ENCODE measurements at places on chromosomes 7 and 10.
A peak's percentile ranks its signal among the peaks of the same experiment; 100 is the strongest.

GRCh38 chr7:107579885-107580715, at the start of gene BCAP29:
TSS of gene BCAP29 (plus strand) at chr7:107580246. CDS start at chr7:107580773, 527 bp downstream.
- DNase-seq, result peak; percentile 73

DNA sequence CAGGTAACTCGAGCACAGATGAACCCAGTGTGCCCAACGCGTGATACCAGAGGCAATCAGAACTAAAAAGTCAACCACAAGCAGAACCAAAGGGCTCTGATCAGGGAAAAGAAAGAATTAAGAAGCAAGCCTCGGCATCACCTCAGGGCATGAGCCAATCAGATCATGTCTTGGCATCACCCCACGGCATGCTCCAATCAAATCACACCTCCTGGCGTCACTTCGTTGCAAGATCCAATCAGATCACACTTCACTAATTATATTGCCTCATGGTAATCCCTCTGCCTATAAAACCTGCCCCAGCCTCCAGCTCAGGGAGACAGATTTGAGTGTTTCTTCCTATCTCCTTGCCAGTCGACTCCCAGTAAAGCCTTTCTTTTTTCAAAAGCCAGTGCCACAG, 46.8 kb downstream of the TYW1B start:
- no peak for DNase-seq

DNA sequence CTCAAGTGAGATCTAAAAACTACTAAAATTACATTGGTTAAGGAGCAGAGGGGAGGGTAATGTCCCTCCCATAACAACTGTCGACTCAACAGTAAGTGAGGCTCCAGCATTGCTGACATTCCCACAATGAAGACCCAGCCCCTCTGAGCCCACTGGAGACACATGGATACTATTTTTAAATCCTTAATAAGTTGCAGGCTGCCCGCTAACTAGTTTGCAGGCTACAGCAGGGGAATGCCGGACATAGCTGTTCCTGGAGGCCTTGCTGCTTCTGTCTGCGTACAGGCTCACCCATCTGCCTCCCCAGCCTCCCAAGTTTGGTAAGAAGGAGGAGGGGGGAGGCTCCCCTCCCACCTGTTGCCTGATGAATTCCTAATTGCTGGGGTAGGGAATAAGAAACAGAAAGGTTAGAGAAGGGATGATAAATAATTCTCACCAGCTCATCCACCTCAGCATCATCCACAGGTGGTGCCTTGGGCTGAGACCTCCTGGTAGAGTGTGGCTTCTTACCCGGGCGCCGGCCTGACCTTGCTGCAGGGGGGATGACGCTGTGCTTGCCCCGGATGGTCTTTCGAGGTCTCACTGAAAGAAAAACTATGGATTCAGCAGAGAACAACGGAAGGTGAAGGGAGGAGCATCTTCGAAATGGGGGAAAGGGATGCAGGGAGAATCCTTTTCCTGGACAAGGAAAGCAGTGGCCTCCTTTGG, 10.1 kb downstream of the FZD9 start:
- no peak for DNase-seq

DNA sequence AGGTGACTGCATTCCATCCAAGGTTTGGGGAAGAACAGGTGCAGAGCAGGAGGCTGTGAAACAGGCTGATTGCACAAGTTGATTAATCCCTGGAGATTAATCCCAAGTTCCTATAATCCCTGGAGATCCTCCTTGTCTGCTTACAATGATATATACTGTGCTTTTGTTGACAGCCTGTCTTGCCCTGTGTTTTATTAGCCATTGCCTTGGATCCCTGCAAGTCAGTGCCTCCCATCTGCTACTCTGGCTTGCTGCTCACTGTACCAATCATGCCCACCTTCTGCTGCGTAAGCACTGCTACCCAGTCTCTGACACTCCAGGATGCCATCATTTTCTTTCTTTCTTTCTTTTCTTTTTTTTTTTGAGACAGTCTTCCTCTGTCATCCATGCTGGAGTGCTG, 65.4 kb downstream of the ANKRD61 start:
- DNase-seq, result no peak

DNA sequence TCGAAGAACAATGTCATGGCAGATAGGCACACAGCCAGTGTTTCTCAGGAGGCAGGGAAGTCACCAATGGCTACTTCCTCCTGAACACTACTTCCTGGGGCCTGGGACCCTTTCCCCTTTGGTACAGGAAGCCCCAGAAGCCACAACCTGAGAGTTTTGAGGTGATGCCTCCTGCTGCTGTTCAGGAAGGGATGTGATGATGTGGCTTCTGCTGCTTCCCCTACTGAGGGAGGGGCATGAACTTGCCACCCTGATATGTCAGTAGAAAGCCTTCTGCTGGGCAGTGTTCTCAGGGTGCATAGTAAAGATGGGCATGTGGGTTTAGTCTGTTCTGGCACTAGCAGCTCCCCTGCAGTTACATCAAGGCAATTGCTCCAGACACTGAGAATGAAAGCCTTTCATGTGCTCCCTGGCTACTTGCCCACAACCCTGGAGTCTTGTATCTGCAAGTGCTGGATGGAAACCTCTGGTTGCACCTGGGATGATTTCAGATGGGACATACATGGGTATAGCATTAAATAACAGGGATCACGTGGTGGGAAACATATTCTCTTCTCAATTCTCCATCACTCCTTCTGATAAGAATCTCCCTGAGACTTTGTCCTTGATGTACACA, 69.3 kb downstream of the ADRA2A start:
- DNase-seq, result peak; percentile 4

GRCh38 chr7:127782075-127782474, 130.1 kb downstream of the SND1 start:
- DNase-seq, result no peak

- DNase-seq, result peak; percentile 77
Observed at GRCh38 chr10:7525314-7526016, 114.6 kb upstream of the SFMBT2 start.

DNA sequence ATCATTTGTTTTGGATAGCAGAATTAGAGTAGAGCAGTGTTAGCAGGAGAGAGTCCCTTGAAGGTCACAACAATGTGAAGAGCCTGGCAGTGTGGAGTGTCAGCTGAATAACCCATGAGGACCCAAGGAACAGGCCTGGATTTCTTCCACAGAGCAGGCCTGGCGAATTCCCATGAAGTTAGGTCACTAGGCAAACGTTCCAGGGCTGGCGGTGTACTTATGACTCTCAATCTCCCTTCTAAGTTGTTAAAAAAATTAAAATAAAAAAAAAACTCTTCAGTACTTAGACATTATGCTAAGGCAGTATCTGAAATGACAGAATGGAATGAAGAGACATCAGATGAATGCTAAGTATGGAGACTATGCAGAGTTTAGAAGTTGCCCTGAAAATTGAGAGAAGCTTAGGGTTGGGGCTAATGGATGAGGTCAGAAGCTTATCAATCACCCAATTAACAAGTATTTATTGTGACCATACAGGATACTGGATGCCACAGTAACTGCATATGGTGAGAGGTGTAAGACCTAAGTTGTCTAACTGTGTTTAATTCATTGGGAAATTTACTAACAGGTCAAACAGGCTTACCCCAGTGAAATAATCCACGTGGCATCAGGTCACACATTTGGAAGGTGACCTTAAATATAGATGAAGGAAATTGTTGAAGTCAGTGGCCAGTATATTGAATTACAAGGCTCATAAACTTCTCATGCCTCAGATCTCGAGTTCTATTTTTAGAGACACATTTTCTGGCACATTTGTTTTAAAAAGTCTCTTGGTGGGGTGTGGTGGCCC, 126.2 kb upstream of the NRP1 start:
- DNase-seq, result peak; percentile 17

DNA sequence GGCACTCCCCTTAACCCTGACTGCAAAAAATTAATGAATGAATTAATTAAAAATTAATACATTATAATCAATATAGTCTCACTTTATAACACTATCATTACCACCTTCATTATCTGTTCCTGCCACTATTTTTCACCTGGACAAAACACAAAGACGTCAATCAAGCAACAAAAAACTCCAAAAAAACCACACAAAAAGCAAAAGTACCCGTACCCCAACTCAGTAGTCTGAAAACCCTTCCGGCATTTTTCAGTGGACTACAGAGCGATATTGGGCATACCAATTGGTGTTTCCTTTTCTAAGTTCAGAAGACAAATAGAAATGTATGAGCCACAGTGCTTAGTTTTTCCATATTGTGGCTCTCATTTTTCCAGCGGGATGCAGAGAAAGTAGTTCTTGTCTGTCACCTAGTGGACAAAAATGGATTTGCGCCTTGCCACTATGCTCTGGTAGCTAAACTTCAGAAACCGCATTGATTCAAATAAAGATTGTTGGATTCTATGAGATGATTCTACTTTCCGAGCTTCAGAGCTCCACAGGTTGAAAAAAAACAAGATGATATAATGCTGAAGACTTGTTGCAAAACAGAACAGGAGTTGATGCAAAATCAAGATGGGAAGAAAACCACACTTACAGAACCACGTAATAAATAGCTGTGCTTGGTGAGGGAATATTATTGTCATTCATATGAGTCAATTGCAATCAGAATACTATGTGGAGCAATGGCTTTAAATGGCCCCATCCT, 50.6 kb upstream of the ITGB1 start:
- DNase-seq, result peak; percentile 65

- DNase-seq, result no peak
Observed at GRCh38 chr10:52491246-52491995, 177.3 kb downstream of the DKK1 start.
